A673 (cell line): ENCODE measurements at places on chromosomes 13 and 19. TPM values are rescaled to one million over a fixed set of nuclear protein-coding genes. Genes with fewer than 3 reads are reported as not detected.

- DNase-seq = no peak
Observed at GRCh38 chr19:46330319-46330918, 16.5 kb upstream of the PPP5C start.

GRCh38 chr13:33129094-33129832 lies 113.0 kb downstream of the KL start:
- DNase-seq = no peak

DNA sequence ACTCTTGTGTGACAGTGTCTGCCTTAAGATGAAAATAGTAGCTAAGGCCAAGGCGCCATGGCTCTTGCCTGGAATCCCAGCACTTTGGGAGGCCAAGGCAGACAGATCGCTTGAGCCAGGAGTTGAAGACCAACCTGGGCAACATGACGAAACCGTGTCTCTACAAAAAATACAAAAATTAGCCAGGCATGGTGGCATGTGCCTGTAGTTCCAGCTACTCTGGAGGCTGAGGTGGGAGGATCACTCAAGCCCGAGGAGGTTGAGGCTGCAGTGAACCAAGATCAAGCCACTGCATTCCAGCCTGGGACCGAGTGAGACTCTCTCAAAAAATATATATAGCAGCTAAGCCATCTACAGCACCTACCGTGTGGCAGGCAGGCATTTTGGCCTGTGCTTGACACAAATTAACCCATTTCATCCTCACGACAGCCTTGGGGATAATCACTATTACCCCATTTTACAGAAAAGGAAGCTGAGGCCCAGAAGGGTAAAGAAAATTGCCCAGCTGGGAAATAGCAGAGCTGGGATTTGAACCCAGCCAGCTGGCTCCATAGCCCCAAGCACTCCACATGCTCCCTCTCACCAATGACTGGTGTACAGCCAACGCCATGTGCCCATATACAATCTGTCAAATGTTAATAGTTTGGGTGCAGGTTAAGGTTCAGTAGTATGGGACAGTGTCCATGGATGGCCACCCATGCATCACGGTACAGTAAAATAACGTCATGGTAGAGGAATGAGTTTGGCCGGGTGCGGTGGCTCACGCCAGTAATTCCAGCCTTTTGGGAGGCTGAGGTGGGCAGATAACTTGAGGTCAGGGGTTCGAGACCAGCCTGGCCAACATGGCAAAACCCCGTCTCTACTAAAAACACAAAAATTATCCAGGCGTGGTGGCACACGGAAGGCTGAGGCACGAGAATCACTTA lies 3.1 kb downstream of the SLC1A5 start:
- no peak for DNase-seq

Gene HSPB6
- total RNA-seq = 0.50 TPM in 1 of 2 replicates, not detected in the other

Gene SIAH3
- total RNA-seq = 4.6 and 5.8 TPM in 2 replicates
